ENCODE measurements at places on chromosomes 6 and 20.

- DNase-seq = peak; percentile 65
Measured at GRCh38 chr6:26158581-26159356, 71.5 kb downstream of the HFE start.

DNA sequence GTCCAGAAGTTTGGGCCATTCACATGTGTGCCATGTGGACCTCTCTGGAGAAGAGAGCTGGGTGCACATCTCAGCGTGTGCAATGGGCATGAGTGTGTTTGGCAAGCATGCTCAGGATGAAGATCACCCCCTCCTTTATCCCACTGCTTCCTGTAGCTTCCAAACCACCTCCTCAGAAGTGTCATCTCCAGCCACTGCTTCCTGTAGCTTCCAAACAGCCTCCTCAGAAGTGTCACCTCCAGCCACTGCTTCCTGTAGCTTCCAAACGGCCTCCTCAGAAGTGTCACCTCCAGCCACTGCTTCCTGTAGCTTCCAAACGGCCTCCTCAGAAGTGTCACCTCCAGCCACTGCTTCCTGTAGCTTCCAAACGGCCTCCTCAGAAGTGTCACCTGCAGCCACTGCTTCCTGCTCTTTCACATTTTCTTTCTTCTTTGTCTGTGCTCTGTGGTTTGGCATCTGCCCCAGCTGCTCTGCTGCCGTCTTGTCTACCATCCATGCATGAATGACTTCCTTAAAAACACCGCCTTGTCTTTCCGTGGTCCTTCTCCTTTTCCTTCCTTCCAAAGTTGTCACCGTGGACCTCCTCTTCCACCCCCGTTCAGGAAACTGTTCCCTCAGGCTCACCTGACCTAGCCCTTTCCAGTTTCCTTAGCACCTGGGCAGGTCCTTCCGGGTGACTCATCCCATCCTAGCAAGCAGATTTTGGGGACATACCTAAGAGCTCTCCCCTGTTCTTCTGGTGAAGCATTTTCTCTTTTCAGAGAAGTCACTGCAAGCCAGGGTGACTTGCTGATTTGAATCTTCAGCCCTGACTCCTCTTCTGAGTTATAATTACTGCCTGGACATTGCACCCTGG, 43.5 kb upstream of the TIAM2 start:
- DNase-seq = no peak

DNA sequence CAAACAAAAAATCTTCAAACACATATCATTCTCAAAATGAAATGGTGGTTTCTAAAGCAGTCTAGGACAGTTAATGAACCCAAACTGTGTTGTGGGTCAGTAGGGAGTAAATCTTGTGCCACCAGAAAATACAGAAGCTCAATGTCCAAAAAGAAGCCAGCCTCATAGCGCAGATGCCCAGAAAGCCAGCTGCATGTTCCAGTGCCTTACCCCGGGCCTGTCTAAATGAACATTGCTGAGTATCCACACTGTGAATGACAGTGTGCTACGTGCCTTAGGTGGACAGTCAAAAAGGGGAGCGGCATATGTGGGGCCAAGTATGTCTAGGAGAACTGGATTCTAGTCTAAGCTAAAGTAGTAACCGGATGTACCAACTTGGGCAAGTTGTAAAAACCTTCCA, 10.9 kb downstream of the FYN start:
- no peak for DNase-seq

DNA sequence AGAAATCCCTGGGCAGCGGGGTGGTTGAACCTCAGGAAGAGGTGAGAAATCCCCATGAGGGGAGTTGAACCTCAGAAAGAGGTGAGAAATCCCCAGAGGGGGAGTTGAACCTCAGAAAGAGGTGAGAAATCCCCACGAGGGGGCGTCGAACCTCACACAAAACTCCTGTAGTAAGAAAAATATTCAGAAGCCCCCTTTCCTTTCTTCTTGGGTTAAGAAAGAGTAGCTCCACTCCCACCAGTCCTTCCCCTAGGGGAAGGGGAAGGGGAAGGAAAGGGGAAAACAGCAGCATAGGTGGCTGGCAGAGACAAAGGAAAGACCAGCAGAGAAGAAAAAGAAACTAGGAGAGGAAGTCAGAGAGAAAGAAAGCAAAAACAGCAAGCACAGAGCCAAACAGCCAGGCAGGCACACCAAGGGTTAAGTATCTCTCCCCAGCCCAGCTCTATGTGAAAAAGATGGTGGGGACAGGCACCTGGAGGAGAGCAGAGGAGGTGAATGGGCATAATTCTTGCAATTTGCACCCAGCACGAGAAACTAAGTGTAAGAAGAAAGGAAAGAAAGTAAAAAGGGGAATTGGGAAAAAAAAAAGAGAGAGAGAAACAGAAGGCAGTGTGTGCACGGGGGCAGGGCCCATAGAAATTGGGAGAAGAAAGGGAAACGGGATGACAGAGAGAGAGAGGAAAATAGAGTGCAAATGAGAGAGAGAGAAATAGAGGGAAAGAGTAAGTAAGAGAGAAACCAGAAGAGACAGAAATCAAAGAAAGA, 88.2 kb downstream of the PLG start:
- DNase-seq = no peak

- DNase-seq = no peak
Measured at GRCh38 chr6:2763345-2763841, 1.8 kb upstream of the WRNIP1 start.

DNA sequence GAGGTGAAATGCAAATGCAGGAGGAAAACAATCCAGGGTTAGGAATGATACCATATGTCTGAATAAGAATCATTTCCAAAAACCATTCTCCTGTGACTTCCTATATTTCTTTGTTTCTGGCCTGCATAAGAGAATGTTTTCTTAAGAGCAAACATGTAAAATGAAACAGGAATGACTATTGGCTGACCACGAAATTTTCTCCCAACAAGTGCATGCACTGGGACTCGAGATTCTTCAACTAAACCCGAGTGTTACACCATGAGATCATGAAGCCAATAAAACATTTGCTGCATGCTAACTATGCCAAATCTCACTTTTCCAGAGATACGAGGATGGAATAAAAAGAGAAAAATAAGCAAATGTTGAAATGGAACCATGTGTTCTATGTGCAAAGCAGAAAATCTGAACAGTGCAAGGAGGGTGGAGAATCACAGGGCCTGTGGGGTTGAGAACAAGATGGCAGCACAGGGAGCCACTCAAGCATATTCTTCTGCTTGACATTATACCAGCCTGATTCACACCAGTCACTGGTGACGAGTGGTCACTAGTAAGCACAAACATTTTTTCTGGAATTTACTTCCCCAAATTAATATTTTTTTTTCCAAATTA, 212.2 kb upstream of the FOXA2 start:
- no peak for DNase-seq

GRCh38 chr6:163180874-163181541, 233.5 kb upstream of the QKI start:
- DNase-seq = no peak

DNA sequence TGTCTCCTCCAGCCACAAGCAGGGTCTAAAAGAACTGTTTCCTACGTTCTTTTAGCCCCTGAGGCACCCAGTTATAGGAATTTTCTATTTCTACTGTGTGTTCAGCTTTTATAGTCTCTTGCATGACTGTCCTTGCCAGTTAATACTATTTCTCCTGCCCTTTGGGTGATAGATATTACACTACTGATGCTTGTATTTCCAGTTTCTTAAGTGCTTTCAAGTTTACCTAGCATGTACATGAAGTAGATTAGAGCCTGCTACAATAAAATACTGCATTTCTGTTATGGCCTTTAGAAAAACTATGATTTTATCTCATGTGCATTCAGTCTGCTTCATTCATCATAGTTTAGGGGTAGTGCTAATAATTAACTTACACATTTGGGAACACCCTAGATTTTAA, 89.6 kb downstream of the FOXO3 start:
- no peak for DNase-seq

Data from hematopoietic multipotent progenitor cell treated with erythropoietin and hydrocortisone succinate and interleukin-3 and kit ligand, for 15 days (in vitro differentiated cells).